Umbilical cord (tissue), 2 donors: ENCODE measurements at places on chromosomes 2 and 18. TPM values are rescaled to one million over a fixed set of nuclear protein-coding genes. Genes with fewer than 3 reads are reported as not detected.

Gene ATP6V1C2
- total RNA-seq = 0.72 TPM

Gene PLGLB1
- total RNA-seq = 7.7 TPM

Gene OSBPL6
- 0.96 TPM for total RNA-seq

Gene ZNF385B
- 0.72 TPM for total RNA-seq

Gene DPP10
- 34.2 TPM for total RNA-seq

Gene DYNC2LI1
- 44.1 TPM for total RNA-seq

Gene OTX1
- 4.8 TPM for total RNA-seq

Gene SKA1
- 2.9 TPM for total RNA-seq

Gene UGT1A5
- not detected for total RNA-seq

Gene TUBA3E
- not detected for total RNA-seq

Gene C2orf80
- total RNA-seq = not detected

Gene HAAO
- 19.0 TPM for total RNA-seq

Gene DUSP2
- 28.9 TPM for total RNA-seq

Gene DIPK1C
- total RNA-seq = 3.1 TPM

Gene NXPH2
- not detected for total RNA-seq

Gene POTEC
- 0.72 TPM for total RNA-seq

Gene DCAF17
- total RNA-seq = 37.1 TPM

Gene ACP1
- 99.7 TPM for total RNA-seq

Gene C1GALT1C1L
- 1.2 TPM for total RNA-seq

Gene CDK15
- total RNA-seq = 6.7 TPM

Gene CD8B2
- total RNA-seq = 2.6 TPM

Gene TEKT4
- 1.9 TPM for total RNA-seq

Gene AQP12B
- 0.96 TPM for total RNA-seq

Gene C2orf66
- total RNA-seq = 0.48 TPM

Gene CFAP53
- 0.96 TPM for total RNA-seq

Gene RAD51AP2
- total RNA-seq = 11.6 TPM

Gene FLACC1
- 10.8 TPM for total RNA-seq

Gene PKDCC
- total RNA-seq = 93.2 TPM

Gene DCDC2C
- 1.7 TPM for total RNA-seq

Gene TM4SF20
- total RNA-seq = 2.4 TPM

Gene LYG2
- total RNA-seq = not detected

Gene UGT1A4
- not detected for total RNA-seq

Gene SERPINB4
- total RNA-seq = 4.1 TPM

Gene SELENOI
- 21.2 TPM for total RNA-seq

Gene ALPG
- total RNA-seq = not detected

Gene MAB21L4
- 1.9 TPM for total RNA-seq

Gene SPC25
- not detected for total RNA-seq

Gene OSR1
- 8.9 TPM for total RNA-seq

Gene DPY30
- 39.2 TPM for total RNA-seq

Gene C2orf78
- total RNA-seq = 1.7 TPM

Gene TUBB8B
- not detected for total RNA-seq

Gene HMSD
- 2.4 TPM for total RNA-seq

Gene BCL2
- 27.9 TPM for total RNA-seq

Gene CABYR
- total RNA-seq = 5.8 TPM

Gene TBR1
- total RNA-seq = 4.3 TPM

Gene TGFA
- total RNA-seq = 5.8 TPM
